ENCODE measurements at places on chromosomes 11 and 22.

DNA sequence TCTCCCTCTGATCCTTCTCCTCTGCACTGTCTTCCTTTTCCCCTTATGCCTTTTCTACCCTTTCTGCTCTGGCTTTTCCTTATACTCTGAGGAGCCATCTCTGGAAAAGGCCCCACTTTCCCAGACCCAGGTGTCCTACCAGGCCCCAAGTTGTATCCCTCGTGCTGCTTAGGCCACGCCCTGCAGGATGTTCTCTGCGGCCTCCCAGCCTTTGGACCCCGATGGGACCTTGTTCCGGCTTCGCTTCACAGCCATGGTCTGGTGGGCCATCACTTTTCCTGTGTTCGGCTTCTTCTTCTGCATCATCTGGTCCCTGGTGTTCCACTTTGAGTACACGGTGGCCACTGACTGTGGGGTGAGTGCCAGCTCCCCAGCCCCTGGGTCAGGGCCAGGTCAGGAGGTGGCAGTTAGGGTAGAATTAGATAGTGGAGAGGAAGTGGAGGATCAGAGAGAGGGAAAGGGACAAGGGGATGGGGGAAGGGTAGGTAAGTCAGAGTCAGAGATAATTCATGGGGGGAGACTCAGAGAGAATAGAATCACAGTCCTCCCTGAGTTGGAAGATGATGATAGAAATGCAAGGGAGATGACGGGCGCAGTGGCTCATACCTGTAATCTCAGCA lies 8.9 kb downstream of the PGAP2 start:
- no peak for DNase-seq

- DNase-seq = no peak
Observed at GRCh38 chr11:120909676-120910416, 114.1 kb upstream of the TBCEL start.

- no peak for DNase-seq
Observed at GRCh38 chr11:2129308-2129698, 9.9 kb downstream of the IGF2 start.

- peak; percentile 1 for DNase-seq
Observed at GRCh38 chr11:69244266-69244665, 49.7 kb upstream of the MYEOV start.

- peak; percentile 82 for DNase-seq
Observed at GRCh38 chr11:44310463-44311272, 729 bp upstream of the ALX4 start.

DNA sequence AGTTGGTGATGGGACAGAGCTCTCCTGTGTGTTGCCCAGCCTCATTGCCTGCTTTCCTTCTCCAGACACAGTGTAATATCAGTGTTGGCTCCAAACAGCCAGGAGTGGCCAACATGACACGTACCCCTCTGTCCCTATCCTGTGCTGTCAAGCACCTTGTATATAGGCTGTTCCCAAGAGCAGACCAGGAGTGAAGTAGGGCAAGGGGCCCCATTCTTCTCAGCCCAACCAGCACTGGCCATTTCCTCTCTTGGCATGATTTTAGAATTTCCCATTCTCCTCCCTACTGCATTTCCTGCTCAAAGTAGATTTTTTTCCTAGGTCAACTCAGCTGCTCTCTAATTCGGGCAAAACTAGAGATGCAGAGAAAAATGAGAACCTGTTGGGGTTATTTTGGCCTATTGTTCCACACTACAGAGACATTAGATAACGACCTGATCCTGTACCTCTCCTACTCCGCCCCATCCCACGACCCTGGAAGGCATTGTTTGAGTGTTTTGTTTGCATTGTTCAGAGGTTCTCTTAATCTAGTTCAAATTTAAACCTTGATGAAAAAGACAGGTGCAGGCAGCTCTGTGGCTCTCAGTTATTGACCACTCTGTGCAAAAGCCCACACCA lies 95.6 kb downstream of the RASSF10 start:
- DNase-seq = no peak

GRCh38 chr22:39238561-39238960 lies 6.2 kb downstream of the PDGFB start:
- DNase-seq = no peak

- no peak for DNase-seq
Observed at GRCh38 chr11:72347691-72348090, 86.6 kb downstream of the CLPB start.

DNA sequence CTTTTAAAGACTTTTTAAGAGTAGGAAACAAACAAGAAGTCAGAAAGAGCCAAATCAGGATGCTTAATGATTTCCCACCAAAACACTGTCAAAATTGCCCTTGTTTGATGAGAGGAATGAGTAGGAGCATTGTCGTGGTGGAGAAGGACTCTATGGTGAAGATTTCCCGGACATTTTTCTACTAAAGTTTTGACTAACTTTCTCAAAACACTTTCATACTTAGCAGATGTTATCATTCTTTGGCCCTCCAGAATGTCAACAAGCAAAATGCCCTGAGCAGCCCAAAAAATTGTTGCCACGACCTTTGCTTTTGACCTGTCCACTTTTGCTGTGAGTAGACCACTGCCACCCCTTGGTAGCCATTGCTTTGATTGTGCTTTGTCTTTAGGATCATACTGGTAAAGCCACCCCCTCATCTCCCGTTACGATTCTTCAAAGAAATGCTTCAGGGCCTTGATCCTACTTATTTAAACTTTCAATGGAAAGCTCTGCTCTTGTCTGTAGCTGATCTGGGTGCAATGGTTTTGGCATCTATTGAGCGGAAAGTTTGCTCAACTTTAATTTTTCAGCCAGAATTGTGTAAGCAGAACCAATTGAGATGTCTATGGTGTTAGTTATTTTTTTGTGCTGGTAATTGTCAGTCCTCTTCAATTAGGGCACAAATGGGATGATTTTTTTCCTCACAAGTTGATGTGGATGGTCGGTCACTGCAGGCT lies 67.2 kb downstream of the ADM start:
- DNase-seq = no peak

DNA sequence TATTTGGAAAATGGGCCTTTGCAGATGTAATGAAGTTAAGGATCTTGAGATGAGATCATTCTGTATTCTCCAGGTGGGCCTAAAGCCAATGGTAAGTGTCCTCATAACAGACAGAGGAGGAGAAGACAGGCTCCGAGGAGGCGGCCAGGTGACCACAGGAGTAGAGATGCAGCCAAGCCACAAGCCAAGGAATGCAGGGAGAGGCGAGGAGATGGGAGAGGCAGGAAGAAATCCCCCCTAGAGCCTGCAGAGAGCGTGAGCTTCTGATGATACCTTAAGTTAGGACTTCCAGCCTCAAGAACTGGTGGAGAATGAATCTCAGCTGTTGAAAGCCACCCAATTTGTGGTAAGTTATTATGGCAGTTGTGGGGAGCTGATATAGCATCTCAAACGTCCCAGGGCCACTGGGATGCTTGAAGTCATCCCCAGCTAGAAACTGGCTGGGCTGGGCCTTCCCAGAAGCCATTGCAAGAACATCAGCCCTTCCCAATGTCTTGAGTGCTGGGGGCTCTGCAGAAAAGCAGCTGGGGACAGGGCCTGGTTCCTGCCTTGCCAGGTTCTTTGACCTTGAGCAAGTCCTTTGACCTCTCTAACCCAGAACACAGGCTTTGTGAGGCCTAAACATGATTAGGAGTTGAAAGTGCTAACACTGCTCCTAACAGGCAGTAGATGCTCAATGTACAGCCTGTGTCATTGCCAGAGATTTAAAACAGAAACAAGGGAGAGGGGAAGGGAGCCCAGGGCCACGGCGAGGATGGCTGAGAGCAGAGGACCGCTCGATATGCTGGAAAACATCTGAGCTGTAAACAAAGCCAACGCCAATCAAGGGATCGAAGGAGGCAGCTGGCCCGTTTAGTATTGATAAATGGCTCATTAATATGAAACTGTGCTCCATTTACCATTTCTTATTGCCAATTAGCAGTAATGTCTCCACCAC lies 632.3 kb downstream of the TBC1D22A start:
- DNase-seq = no peak

- DNase-seq = no peak
Observed at GRCh38 chr11:118834427-118835028, 43.6 kb upstream of the DDX6 start.

DNA sequence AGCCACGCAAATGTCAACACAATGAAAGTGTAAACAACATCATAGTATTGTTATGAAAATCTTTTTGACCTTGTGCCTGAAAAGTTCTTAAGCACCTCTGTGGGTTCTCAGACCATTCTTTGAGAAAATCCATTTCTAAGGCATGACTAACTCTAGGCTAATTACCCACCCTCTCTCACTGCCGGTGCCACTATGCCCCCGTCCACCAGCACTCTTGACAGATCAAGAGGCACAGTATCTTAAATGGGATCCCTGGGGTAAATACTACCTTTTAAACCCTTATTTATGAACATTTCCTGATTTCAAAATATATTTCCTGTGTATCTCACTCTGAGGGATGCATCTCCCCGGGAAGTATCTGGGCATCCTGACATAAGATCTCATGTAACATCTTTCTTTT lies 607.5 kb downstream of the METTL15 start:
- DNase-seq = no peak

DNA sequence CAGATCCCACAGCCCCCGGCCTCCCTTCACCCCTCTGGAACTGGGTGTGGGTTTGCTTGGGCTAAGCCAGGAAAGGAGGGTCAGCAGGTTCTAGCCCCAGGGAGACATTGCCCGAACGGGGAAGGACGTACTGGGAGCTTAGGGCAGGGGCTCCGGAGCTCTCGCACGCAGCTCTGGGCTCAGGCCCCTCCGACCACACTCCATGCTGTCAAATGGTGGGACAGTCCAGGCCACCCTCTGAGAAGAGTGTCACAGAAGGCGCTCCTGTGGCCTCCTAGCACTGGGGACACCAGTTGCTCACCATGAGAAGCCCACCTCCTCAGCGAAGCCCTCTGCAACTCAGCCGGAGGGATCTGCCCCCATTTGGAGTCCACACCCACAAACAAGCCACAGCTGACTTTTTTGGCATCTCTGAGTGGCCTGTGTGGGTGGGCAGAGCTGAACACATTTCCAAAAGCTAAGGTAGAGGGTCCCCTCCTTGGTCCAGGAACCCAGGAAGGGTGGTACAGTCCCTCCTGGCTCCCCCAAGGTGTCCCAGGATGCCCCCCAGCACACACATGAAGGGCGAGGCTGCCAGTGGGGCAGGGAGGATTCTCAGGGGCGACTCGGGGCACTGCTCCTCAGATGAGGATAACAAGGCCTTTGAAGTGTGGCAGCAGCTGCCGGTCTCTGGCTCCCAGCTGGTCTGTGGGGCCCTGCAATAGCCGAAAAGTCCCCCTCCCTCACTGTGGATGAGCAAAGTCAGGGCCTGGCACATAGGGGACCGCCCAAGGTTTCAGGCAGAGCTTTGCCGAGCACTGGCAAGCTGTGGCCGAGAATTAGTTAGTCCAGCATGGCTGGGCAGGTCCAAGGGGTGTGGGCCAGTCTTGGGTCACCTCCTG lies 13.0 kb upstream of the TEF start:
- no peak for DNase-seq

DNA sequence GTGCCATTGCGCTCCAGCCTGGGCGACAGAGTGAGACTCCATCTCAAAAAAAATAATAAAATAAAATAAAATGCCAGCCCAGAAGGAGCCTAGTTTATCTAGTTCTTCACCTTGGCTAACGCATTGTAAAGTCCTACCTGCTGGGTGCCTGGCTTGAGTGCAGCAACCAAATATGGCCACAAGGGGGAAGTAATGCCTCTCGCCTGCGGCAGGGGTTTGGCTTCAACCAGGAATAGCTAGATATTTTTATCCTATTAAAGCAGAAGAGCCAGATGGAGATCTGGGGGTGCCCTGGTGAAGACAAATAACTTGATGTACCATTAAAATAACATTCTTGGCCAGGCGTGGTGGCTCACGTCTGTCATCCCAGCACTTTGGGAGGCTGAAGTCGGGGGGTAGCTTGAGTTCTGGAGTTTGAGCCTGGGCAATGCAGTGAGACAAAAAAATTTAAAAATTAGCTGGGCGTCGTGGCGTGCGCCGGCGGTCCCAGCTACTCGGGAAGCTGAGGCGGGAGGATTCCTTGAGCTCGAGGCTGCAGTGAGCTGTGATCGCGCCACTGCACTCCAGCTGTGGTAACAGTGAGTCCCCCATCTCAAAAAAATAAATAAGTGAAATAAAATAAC lies 20.6 kb upstream of the PLEKHB1 start:
- peak; percentile 78 for DNase-seq

GRCh38 chr11:1913271-1914060 lies 6.0 kb upstream of the TNNT3 start:
- DNase-seq = no peak

DNA sequence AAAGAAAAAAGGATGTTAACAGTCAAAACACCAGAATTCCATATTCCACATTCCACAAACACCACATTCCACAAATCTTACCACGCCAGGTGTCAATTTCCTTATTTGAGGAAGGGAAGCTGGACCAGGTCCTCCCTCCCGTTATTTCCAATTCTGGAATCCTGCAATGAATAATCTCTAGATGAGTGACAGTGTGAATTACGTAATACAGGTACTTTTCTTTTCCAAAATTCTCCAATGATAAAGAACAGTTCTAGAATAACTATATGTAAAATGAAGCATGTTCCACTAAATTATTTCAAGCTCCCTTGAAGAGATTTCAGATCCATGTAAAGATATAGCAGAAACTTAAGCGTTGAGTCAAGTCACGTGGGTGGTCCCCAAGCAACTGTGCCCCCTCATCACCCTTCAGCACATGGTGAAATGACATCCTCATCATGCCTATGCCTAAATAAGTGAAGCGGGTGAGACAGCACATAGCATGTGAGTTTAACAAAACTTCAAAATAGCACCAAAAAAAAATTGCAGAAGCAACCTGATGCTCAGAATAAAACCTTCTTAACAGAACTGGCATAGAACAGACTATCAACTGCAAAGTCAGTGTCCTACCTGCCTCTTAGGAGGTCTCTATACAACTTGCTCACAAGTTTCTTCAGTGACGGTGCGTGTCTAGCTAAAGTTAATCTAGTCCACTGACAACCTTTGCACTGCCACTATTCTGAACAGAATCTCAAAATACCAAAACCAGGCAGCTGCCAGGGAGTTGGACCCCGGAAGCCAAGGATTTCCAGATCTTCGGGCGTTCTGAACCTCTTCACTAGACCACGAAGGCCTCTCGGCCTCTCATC lies 876 bp downstream of the NFRKB start:
- no peak for DNase-seq

GRCh38 chr11:47062736-47063135 lies 113.9 kb downstream of the ARFGAP2 start:
- DNase-seq = no peak

DNA sequence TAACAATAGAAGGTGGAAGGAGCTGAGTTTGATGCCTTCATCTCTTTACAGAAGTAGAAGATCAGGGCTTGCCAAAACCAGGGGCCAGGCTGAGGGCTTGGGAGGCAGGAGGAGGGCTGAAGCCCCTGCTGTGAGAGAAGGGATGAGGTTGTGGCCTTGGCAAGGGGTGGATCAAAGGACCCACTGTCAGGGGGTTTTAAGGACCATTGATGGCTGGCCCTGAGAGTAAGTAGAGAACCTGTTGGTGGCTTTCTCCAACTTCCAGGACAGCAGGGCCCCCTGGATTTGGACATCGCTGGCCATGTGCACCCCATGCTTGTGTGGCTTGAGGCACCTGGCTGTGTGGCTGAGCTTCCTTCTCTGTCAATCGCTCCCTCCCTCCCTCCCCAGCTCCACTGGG lies 927.7 kb downstream of the TBC1D22A start:
- no peak for DNase-seq

- DNase-seq = no peak
Observed at GRCh38 chr11:127273593-127274327, 273.2 kb upstream of the KIRREL3 start.

GRCh38 chr22:42645341-42645937 lies 3.8 kb downstream of the CYB5R3 start:
- DNase-seq = peak; percentile 32
